ENCODE measurements at places on chromosomes 12 and 14. TPM values are rescaled to one million over a fixed set of nuclear protein-coding genes. Genes with fewer than 3 reads are reported as not detected.

Gene CLEC2A
- not detected for total RNA-seq

Gene MLXIP
- total RNA-seq, result 47.3 TPM

Gene ADAM21
- total RNA-seq, result 0.26 TPM

Gene RAD9B
- total RNA-seq, result 5.0 TPM

Gene GALNT4
- total RNA-seq, result 5.3 TPM

Gene OR10P1
- not detected for total RNA-seq

Gene PRICKLE1
- 36.9 TPM for total RNA-seq

Gene KRT82
- total RNA-seq, result not detected

Gene PLEKHD1
- not detected for total RNA-seq

Gene LRP10
- 230 TPM for total RNA-seq

Gene CLMN
- total RNA-seq, result 8.7 TPM

Gene SOAT2
- not detected for total RNA-seq

Gene TMEM52B
- not detected for total RNA-seq

Gene C12orf60
- 0.97 TPM for total RNA-seq

Gene TAS2R9
- not detected for total RNA-seq

DNA sequence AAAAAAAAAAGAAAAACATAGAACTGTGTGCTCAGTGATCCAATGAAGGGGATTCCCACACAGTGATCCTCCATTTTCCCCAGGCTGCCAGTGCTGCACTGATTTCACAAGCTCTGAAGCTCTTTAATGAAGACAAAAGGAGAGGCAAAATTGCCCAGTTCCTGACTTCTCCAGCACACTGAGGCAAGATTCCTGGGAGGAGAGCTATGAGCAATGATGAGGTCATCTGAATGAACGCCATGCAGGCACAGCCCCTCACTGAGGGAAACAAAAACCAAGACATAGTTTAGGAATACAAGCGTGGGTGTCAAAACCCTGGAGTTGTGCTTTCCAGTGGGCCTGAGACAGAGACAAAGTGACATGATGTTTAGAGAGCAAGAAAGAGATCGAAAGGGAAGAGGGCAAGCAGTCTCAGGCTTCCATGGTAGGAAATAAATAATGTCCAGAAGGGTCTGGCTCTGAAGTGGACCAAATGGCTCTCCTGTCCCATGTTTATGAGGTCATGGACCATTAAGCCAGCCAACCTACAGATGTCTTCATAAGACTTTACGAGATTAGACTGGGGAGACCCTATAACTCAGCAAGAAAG, 40.9 kb upstream of the SMUG1 start:
- no peak for DNase-seq

DNA sequence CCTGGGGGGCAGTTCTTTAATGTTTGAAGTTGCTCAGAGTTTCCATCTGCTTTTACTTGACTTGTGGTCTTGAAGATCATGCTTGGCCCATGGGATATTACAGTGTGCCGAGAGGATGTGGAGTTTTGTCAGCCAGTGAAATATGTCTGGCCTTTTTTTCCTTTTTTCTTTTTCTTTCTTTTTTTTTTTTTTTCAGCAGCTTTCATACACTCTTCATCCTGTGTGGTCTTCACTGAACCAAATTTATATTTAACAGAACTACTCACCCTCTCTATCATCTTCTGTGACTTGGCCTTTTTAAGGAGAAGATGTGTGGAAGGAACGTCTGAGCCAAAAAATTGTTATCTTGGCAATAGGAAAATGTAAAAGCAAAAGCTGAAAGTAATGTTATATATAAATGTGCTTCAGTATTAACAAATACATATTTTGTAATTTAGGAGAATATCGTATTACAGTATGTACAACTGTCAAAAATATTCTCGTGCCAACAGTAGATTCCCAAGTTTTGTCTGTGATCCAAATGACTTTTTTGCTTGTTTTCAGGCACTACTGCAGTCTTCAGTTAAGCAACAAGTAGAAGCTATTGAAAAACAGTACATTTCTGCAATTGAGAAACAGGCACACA, 200.6 kb downstream of the CCDC91 start:
- DNase-seq, result no peak

DNA sequence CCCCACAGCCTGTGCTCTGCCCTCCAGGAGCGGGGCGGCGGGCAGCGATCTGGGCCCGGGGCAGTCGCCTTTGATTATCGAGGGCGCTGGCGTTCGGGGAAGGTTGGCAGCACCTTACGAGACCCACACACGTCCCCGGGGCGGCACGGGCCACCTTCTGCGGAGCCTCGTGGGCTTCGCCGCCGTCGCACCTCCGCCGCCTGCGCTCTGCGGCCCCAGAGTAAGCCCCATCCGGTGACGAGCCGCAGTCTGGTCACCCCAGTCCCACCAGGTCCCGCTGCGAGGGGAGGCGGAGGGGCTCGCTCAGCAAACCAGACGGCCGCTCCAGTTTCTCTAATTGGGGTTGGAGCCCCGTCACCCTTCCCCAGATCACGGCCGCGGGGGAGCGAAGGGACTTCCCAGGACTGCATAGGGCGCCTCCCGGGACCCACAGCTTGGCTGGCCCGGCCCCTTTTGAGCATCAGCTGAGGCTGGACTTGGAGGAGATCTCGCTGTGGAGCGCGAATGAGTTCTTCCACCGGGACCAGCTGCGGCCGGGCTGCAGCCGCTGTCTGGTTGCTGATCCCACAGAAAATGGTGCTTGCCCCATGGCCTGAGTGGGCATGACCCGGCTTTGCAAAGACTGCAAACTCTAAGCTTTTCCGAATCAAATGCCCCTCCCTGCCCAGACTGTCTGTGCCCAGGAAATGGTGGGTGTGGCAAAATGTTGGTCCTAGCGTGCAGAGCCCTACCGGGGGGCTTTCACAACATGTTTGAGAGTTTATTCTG, 560 bp downstream of the LGALS3 start:
- DNase-seq, result peak; percentile 95

DNA sequence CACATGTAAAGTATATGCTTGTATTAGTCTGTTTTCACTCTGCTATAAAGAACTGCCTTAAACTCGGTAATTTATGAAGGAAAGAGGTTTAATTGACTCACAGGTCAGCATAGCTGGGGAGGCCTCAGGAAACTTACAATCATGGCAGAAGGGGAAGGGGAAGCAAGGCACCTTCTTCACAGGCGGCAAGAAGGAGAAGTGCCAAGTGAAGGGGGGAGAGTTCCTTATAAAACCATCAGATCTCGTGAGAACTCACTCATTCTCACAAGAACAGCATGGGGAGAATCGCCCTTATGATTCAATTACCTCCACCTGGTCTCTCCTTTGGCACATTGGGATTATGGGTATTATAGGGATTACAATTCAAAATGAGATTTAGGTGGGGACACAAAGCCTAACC, 229.5 kb upstream of the PLXNC1 start:
- DNase-seq, result no peak

DNA sequence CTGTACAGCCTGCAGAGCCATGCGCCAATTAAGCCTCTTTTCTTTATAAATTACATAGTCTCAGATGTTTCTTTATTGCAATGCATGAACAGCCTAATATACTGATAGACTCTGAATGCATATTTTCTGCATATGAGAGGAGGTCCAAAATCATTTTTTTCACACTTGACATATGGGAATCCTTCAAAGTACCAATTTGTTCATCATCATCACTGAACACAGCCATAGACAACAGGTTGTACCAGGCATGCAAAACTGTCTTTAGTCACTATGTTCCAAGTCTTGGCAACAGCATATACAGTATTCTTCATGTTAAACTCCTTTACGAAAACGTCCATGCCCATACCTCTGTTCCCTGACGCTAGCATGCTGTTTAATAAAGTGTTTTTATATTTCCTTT, 470.7 kb upstream of the GARIN6 start:
- no peak for DNase-seq

GRCh38 chr12:47612953-47613352, 92.9 kb downstream of the RPAP3 start:
- DNase-seq, result no peak

DNA sequence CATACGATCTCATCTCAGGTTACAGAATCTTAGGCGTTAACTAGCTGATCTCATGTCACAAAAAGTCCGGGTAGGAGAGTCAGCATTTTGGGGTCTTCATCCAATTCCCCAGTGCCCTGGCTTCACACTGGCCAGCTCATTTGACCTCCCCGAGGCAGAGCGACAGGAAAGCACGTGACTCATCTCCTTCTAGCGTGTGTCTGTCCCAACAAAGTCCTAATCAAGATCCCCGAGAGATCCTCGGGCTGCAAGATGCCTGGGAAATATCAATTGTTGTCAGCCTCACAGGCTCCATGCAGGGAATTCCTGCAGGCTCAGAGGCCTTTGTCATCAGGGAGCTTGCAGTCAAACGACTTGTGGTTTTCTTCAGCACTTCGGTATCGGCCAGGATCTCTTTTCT, 57.5 kb downstream of the ZNF664 start:
- DNase-seq, result no peak

DNA sequence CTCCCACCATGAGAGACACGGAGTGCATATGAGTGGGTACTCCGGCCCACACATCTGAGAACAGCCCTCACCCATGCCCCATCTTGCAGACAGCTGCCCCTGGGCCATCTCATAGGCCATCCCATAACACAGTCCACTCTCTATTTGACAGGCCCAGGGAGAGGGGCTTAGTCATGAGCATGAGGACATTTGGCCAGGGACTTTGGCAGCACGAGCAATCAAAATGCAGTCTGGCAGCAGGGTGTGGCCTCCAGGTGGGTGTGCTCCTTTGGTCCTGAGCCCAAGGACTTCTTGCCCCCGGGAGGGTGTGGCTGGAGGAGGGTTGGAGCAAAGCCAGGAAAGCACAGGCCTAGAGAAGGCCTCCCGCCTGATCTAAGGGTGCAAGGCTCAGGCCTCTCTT, 25.6 kb downstream of the EMP1 start:
- peak; percentile 82 for DNase-seq

GRCh38 chr12:1170411-1170810, 179.4 kb downstream of the ERC1 start:
- DNase-seq, result no peak

DNA sequence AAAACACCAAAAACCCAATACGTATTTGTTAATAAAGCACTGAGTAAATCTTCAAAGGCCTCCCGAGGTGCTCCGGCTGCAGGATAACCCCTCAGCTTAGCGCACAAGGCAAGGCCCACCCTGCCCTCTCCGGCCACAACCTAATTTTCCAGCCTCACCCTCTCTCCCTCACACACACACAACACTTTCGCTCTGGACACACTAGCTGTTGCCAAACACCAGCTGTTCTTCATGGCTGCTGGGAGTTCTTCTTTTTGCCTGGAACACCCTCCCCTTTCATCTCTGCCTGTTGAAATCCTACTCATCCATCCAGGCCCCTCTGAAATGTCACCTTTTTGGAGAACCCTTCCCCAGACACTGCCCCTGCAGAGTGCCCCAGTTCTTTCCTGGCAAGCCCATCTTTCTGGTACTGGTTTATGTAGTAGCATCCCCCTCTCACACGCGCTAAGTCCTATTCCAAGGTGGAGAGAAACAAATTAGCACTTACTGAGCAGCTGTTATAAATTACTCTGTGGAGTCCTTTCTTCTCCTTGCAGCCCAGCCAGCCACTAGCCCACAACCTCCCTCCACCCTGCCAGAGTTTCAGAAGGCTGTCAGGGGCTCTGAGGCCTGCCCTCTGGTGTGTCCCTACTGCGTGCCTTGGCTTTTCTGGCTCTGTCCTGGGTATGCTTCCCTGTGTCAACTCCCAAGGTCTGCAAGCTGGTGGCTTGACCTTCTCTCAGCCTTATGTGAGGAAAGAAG, 805 bp upstream of the CRACR2A start:
- peak; percentile 92 for DNase-seq

- DNase-seq, result no peak
Measured at GRCh38 chr12:50725011-50725942, 38.6 kb upstream of the ATF1 start.

DNA sequence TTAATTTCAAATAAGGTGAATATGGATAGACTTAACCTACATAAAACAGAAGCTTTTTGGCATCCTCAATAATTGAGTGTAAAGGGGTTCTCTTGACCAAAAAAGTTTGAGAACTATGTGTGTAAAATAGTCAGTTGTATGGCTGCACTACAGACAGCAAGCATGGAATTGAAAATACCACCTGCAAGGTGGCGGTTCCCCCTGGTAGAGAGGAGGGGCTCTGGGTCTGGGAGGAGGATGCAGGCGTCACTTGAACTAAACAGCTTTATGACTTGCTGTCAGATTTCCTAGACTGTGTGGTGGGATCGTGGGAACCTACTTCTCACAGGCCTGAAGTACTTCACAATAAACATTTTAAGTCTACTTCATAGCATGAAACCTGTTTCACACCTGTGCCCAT, 6.3 kb downstream of the EVL start:
- no peak for DNase-seq

DNA sequence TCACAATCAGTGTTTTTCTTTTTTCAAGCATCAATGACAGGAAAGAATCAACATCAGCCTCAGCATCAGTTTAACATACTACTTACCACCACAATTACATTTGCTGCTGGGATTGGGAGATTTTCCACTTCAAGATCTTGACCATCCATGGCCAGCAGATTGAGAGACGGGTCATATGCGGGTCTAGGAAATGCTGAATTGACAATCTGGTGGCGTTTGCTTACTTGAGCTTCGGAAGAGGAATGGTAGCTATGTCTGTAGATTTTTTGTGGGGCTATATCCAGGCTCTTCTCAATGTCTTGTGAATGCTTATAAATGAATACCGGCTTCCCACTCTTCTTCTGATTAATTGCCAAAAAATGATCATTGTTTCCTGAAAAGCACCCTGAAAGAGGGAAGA, 27.9 kb downstream of the PTPRR start:
- DNase-seq, result no peak

GRCh38 chr12:104243551-104243950, 28.0 kb downstream of the TXNRD1 start:
- peak; percentile 29 for DNase-seq

DNA sequence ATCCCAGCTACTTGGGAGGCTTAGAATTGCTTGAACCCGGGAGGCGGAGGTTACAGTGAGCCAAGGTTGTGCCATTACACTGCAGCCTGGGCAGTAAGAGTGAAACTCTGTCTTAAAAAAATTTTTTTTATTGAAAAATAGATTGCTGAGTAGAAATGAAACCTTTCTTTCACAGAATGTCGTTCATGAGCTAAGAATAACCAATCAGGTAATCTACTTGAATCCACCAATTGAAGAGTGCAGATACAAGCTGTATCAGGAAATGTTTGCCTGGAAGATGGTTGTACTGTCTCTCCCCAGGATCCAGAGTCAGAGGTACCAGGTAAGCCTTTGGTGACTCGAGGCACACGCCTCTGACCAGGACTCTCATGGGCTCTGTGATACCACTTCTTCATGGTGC, 27.0 kb downstream of the DYNC1H1 start:
- no peak for DNase-seq

- DNase-seq, result no peak
Measured at GRCh38 chr12:118617611-118618450, 241.5 kb downstream of the SUDS3 start.

GRCh38 chr14:99131632-99132271, 140.2 kb downstream of the BCL11B start:
- DNase-seq, result peak; percentile 83

Measured in esophagus muscularis mucosa (tissue), 4 donors.